ENCODE measurements at places on chromosomes 12 and 14.

GRCh38 chr14:71586131-71586897 lies 345.9 kb upstream of the RGS6 start:
- no peak for DNase-seq

DNA sequence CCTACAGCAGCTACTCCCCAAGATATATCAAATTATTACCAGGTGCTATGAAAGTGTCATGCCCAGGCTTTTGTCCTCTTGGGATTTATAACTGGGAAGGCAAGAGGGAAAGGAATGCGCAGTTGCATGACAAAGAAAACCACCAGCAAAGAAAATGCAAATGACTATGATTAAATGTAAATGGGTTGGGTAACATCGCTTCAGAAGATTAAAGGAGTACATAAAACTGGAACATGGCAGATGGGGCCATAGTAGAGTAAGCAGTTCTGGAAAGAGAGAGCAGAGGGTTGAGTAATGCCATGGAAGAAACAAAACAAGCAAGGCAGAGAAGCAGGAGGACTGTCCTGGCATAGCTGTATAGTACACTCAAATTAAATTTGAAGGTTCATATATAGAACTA lies 493.1 kb downstream of the NOVA1 start:
- DNase-seq = no peak

DNA sequence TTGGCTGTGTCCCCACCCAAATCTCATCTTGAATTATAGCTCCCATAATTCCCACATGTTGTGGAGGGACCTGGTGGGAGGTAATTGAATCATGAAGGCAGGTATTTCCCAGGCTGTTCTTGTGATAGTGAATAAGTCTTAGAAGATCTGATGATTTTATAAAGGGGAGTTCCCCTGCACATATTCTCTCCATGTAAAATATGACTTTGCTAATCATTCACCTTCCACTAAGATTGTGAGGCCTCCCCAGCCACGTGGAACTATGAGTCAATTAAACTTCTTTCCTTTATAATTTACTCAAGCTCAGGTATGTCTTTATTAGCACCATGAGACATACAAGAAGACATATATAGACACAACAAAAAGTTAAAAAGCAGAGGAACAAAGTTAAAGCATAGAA lies 120.0 kb downstream of the CPNE8 start:
- no peak for DNase-seq

GRCh38 chr12:68958322-68958721 lies 25.4 kb upstream of the CPM start:
- no peak for DNase-seq

GRCh38 chr12:51839310-51839947 lies 9.1 kb downstream of the FIGNL2 start:
- DNase-seq = no peak

DNA sequence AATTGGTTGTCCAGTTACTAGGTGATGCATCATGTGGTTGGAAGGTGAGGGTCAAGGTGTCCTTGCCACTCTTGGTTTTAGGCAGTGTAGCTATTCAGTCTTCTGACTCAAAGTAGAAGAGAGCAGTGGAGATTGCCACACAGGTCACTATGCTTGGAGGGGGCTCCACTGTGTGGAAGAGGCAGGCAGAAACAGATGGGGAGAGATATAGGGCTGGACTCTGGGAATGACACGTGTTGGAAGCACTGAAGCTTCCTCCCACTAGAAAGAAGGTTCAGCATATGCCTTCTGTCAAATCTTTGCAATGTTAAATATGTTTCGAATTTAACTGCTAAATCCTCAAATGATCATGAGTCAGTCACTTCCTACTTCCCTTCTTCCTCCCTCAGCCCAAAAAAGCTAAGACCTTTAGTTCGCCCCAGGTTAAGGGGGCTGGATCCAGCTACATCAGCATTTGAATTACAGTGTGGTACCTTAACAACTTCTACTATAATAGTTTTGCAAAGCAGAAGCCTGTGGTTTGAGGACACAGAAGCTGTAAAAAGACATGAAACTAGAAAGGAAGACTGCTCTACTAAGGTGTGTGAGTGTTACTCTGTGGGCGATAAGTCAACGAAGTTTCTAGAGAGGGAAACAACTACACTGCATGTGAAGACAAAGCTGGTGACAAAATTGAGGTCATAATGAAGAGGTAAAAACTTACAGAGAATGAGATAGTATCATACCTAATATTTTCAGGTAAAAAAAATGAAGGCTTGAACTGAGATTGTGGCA lies 228.0 kb downstream of the NELL2 start:
- no peak for DNase-seq

- DNase-seq = no peak
Observed at GRCh38 chr14:103499709-103500108, 22.9 kb downstream of the CKB start.

- DNase-seq = no peak
Observed at GRCh38 chr12:55932551-55932910, 1.6 kb downstream of the DGKA start.

DNA sequence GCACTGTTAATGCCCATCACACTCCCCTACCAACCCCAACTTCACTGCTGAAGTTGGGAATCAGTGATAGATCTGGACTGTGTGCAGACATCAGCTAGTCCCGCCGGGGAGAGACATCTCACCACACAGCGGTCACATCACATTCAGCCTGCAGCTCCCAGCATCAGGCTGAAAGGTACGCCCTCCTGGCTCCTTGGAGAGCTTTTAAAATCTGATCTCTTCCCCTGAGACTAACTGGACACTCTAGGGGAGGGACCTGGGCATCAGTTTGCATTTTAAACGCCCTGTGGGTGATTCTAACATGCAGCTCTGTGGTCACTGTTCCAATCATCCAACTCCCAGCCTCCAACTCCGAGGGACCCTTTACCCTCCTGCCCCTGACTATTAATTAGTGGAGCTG lies 58.4 kb downstream of the CCDC85C start:
- DNase-seq = no peak

GRCh38 chr14:31961896-31962295 lies 115.2 kb upstream of the ARHGAP5 start:
- no peak for DNase-seq

- no peak for DNase-seq
Observed at GRCh38 chr14:82398256-82398655, 864.6 kb upstream of the SEL1L start.

- DNase-seq = no peak
Observed at GRCh38 chr14:102075155-102075554, 11.7 kb downstream of the HSP90AA1 start.

- no peak for DNase-seq
Observed at GRCh38 chr12:45425426-45425825, 209.5 kb downstream of the ANO6 start.

DNA sequence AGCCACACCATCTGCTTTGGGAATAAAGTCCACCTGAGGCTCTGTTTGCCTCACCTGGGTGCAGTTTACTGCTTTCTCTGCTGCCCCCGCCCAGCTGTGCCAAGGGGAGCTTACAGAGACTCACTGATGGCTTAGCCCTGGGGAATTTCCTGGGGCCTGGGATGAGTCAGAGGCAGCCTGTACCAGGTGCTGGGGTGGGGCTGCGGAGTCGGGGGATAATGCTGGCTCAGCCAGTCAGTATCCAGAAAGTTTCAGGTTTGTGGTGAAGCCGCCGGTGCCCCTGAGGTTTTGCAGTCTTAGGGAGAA lies 22.3 kb downstream of the PLEKHG3 start:
- DNase-seq = no peak

- no peak for DNase-seq
Observed at GRCh38 chr12:107167756-107168155, 74.4 kb upstream of the CRY1 start.

DNA sequence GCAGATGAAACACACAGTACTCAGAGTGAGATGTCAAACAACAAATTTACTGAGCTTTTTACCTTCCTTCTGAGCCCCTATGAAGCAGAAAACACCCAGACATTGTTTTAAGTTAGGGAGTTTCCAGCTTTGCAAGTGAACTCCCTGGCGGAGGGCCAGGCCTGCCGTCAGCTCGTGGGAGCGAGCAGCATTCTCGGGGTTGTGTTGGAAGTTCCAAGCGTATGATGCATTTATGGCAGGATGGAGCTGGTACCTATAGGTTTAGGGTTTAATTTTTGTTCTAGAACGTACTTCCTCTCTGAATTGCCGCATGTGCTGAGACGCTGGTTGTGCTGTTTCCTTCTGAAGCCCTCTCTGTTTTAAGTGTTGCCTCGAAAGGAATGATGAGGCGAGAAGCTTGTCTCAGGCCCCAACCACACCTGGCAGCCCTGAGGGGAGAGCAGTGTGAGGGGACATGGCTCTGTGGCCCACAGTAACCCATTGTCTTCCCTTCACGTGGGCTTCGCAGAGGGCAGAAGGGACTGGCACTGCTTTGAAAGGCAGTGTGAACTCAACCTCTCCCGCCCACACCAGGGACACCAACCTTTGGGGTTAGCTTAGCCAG lies 76.6 kb downstream of the SSPN start:
- peak; percentile 29 for DNase-seq

GRCh38 chr14:102187568-102188001 lies 47.9 kb downstream of the WDR20 start:
- no peak for DNase-seq

GRCh38 chr12:5078423-5078822 lies 34.7 kb downstream of the KCNA5 start:
- DNase-seq = no peak

DNA sequence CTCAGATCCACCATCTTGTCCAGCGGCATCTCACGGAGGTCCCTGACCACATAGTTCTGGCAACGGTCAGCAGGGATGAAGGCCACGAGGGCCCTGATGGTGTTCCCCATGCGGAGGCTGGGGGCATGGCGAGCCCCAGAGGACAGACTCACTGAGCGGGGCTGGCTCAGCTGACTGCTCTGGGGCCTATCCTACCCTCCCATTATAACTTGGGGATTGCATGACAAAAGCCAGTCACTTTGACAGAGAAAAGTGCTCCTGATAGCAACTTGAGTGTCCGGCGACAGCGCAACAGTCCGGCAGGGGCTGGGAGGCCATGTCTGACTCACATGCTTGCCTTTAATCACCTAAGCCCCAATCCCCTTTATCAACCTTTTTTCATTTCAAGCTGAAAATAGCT lies at the start of gene LRRC10:
LRRC10 (minus strand) TSS at position 179 of the 400 bp plus-strand sequence; CDS start at position 110, 69 bp downstream.
- DNase-seq = no peak

DNA sequence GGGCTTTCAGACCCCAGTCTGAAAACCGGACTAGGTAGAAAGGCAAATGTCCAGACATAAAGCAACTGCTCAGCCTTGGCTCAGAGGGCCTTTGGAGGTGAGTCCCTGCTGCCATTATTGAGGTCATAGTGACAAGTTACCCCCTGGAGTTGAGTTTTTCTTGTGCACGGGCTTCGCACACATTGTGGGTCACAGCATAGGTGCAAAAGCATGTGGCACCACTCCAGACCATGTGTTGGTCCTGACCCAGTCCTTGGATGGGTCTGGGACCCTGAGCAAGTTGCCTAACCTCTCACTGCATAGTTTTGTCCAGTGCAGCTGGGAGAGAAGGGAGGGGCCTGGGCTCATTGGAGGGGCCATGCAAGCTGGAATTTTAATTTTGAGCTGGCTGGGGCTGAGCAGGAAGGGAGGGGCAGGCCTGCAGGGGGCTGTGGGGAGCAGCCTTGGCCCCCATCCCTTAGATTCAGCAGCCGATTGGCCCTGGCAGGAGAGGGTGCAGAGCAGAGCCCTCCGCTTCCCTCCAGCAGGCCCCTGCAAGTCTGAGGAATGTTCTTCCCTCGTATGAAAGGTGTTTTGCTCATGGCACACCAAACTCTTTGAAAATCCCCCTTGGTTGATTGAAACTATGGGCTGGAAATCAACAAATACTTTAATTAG lies 4.2 kb upstream of the KRT5 start:
- DNase-seq = no peak

GRCh38 chr14:83101846-83102245 lies 1568.2 kb upstream of the SEL1L start:
- DNase-seq = no peak

DNA sequence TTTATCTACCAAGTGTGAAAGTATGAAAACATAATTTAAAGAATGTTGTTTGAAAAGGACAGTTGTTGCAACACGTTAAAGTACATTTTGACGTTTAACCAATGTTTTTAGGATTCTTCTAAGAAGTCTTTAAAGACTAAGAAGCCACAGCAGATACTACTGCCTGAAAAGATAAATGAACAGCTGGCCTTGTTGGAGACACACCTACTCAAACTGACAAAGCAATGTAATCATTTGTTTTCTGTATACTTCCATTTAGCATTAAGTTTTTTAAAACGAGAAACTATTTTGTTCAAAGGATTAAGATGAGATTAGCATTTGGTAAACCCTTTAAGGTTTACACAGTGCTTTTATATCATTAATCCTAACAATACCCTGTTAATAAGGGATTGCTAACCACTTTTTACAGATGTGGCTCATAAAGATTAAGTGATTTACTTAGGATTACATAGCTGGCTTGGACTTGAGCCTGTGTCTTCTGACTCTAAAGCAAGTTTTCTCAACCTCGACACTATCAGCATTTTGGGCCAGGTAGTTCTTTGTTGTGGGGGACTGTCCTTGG lies 134.4 kb downstream of the CFAP54 start:
- DNase-seq = no peak

All from natural killer cell (primary cell).